ENCODE measurements at places on chromosomes 16 and 17.

DNA sequence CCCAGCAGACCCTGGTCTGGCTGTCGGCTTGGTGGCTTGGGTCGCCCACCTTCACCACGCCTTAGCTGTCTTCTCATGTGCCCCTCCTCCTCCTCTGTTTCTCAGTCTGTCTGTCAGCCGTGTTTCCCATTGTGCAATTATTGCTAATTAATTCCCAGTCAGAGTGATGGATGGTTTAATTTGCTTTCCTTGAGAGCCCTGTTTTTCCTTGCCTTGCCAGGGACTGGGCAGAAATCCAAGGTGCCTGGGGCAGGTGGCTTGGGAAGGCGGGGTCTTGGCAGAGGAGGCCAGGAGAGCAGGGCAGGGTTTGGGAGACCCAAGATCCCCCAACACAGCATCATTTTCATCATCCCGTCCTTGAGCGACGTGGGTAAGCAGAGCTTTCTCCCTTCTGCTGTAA, 21.3 kb downstream of the NECAB2 start:
- no peak for DNase-seq

DNA sequence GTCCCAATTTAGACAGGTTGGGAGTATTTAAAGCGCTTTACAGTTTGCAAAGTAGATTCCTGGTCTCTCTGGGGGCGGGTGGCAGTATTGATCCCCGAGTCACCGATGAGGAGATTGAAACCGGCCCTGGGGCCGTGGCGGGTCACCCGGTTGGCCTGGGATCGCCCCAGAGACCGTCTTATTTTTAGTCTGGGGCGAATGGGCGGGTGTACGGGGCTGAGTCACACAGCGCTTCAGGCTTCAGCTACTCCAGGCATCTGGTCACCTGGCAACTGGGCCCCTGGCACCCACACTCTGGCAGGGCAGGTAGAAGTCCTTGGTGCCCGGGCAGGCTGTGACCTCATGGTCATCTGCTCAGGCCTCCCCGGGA, 669 bp downstream of the MIEF2 start:
- no peak for DNase-seq

DNA sequence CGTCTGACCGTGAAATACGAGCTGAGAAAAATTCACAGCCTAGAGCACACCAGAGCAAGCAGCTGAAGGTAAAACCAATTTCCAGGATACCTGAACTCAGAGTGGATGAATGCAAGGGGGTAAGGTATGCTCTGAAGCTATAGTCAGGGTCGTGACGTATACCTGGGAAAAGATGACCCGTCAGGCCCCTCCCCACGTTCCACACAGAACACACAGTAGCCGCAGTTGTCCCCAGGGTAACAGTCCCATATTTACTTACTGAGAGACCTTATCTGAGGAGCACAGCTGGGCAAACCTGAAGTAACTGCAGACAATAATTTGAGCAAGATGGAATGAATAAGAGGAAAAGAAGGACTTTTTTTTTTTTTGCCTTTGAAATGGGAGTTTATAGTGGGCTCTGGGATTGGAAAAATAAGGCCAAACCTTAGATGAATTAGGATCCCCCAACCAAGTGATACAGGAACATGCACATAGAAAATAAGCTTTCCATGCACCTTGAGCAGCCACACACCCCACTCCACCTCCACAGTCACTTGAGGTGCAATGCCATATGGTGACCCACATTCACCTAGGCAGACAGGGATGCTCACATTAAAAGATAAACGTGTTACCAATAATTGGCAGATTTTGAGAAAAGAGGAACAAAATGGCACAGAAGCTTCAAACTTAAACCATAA, 38.0 kb downstream of the ABCA6 start:
- no peak for DNase-seq

DNA sequence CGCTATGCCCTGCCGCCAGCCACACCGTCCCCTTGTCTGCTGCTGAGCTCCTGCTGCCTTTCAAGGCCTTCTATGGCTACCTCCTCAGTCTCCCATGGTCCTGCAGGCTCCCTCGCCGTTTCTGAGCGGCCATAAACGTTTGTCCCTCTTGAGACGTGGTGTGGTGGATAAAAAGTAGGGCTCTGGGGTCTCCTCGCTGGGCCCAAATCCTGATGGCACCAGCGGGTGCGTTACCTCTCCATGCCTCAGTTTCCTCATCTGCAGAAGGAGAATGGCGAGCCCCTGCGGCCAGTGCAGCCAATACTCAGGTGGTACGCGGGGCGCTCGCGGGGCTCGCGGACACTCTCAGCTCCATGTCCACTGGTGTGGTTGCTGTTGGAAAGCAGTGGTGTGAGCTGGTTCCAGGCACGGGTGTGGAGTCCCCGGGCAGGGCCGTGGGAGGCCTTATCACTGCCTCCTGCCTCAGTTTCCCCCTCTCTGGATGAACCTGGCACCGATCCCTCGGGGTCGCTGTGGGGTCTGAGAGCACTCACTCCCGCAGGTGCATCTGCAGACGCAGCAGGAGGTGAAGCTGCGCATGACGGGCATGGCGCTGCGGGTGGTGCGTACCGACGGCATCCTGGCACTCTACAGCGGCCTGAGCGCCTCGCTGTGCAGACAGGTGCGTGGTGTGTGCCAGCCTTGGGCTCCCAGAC, 2.5 kb downstream of the SLC25A10 start:
- no peak for DNase-seq

GRCh38 chr16:88705076-88705684, 1.0 kb downstream of the RNF166 start:
- DNase-seq = no peak

- DNase-seq = no peak
Observed at GRCh38 chr16:73126525-73126853, 78.6 kb upstream of the ZFHX3 start.

DNA sequence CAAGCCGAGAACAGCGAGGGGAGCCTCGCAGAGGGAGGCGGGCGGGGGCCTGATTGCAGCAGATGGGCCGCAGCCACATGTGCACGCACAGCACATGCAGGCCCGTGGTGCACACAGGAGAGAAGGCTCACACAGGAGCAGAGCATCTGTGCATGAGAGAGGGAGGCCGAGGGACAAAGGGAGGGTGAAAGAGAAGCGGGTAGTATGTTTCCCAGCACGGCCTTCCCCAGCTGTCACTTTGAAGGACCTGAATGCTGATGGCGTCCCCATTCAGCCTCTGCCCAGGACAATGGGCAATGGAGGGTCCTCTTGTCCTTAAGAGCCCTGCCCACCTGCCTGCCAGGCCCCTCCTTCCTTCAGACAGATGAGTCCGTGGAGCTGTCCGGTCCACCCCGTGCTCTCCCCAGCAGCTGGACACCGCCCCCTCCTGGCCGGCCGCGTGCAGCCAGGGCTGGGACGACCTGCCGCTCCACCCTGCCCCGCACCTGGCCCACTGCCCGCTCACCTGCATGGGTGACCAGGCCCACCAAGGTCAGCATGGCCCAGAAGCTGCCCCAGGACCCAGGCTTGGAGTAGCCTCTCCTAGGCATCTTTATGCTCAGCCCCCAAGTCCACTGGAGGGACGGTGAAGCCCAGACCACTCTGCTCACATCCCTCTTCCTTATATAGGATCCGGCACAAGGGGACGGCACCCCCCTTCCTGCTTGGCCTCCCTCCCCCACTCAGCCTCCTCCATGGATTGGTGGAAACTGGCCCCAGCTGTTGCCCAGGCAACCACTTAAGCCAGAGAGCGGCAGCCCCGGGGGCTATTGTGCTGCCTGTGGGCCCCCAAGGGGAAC, at the start of gene BTBD17:
Gene BTBD17, minus strand, starts transcription at position 639 of the 839 bp plus-strand sequence. Its CDS starts 49 bp downstream, at position 590.
- no peak for DNase-seq

DNA sequence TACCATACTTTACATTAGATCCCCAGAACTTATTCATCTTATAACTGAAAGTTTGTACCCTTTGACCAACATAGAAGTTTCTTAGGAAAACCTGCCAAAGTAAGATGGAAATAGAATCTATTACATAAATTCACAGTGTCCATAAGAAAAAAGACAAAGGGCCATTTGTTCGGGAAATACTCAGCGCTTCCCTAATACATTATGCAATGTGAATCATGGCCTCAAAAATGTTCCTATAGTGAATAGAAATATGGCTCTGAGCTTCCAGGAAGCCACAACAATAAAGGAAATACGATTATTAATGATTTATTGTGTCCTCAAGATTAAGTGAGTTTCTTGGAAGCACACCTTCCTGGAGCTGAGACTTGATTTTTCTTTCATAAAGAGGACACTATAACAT, 51.5 kb downstream of the GPRC5B start:
- no peak for DNase-seq

GRCh38 chr17:70875729-70876310, 706.5 kb downstream of the KCNJ2 start:
- DNase-seq = no peak

DNA sequence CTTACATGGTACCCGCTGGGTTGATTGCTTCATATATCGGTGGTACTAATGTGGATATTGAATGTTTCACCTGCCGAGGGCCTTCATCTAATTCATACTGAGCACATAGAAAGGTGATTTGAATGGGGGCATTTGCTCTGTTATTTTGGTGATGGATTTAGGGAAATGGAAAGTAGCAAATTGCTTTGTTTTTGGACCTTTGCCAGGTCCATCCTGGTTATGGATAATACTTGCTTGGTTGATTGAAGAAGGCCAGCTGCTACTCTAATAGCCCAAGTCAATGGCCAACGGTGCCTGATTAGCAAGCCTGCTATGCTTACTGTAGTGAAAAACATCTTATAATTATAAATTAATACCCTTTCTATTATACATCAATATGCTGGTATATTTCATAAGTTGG, 253.6 kb downstream of the CDH13 start:
- no peak for DNase-seq

DNA sequence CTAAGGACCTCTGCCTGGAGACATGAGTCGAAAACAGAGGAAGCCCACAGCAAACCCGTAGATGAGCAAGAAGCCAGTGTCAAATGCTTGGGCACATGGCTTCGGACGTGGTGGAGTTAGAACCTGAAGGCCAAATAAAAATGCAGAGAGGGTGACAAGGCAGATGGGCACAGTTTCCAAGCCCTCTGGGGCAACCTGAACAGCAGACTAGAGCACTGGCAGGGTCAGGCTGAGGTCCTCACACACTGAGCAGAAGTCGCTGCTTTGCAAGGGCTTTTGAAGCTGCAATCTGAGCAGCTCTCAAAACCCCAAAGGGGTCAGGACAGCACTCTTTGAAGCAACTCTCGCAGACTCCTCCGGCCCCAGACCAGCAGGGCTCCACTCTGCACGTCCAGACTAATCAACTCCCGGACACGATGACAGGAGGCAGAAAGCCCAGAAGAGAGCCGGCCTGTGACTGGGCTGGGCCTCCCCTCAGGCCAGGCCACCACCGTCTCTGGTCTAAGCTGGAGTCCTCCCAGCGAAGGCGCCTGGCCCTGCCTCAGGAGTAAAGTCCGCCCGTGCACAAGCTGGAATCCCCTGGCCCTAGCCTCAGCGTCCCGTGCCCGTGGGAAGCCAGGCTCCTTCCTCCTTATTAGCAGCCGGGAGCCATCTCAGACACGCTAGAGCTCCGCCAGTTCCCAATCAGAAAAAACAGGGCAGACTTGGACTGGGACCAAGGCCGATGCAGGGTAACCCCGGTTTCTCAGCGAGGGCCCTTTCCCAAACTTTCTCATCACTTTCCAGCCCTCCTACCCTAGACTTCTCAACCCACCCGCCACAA, 924 bp downstream of the SMARCD2 start:
- DNase-seq = no peak

DNA sequence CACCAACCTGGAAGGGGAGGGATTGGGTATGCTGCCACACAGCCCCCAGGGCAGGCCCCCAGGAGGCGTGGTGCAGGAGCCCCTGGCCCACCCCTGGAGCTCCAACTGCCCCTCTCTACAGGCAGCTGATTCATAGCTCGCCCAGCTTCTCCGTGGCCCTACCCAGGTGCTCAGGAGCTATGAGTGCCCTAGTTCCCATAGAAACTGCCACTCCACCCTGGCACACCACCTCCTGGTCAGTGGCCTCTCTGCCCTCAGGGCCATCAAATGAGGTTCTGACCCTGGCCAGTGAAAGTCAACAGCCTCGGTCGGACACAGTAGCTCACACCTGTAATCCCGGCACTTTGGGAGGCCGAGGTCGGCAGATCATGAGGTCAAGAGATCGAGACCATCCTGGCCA, 18.0 kb downstream of the CNGB1 start:
- no peak for DNase-seq

- DNase-seq = no peak
Observed at GRCh38 chr17:39923836-39924690, 3.3 kb downstream of the ORMDL3 start.

DNA sequence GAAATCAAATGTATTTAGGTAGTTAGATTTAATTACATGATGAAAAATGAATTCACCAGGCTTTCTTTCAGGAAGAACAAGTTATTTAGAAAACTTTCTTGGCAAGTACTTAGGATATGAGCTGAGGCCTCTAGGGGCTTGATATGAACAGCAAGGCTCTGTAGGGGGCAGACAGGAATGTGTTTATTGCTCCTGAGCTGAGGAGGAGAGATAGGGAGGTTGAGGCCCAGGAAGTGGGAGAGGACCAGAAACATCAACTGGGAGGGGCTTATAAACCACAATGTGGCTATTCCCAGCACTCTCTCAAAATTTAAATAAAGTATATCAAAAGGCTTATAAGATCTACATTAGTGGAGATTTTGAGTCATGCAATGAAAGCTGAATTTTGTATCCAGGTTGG, 154.0 kb upstream of the MAF start:
- DNase-seq = no peak

DNA sequence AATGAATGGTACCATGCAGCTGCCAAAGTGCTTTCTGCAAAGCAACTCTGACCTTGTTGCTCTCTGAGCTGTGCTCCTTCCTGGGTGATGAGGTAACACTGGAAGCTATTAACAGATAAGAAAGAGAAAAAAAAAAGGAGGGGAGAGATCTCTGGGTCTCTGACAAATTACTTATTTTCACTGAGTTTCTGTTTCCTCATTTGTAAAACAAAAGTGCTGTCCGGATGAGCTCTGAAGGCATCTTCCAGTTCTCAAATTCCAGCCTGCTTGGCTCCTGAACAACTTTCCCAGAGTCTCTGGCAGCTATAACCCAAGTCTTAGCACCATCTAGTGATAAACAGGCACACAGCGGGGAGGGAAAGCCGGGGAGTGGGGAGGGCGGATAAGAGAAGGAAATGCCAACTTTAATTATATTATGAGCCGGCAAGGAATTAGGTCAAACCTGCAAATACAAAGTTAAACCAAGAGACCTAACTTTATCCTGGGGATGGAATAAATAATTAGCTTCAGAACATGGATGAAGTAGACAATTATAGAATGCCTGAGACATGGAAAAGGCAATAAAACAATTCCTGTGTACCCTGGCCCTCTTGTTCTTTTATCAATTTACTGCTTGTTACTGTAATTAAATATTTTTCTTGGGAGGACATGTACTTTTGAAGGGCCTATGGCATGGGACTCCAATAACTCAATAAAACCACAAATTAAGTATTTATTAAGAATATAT, 61.3 kb upstream of the KIFC3 start:
- no peak for DNase-seq

Measured in GM18507 (cell line).